ENCODE measurements at places on chromosomes 5 and 9.

- no peak for DNase-seq
Measured at GRCh38 chr5:100270023-100270771, 265.0 kb upstream of the FAM174A start.

DNA sequence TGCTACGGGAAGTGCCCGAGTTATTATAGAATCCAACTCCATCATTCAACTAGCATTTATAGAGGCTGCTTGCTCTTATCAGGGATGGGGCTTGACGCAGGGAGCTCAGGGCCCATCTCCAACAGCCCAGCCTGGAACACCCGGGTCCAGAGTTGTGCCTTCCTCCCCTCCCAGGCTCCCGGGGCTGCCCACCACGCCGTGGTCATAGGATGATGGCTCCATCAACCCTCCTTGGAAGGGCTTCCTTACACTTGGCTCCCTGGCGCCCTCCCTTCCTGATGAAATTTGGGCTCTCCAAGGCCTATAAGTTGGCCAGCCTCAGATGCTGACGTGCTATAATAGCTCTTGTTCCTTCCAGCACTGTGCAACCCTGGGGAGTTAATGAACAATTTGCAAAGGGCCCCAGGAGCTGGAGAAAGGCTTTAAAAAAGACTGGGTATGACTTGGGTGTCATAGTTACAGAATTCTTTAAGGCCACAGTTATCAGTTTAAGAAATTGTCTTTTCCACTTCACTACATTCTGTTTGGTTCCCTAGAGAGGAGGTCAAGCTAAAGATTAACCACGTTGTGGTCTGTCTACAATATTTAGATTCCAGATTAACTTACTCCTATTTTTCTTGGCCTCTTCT is 42.5 kb upstream of the GADD45G start:
- DNase-seq, result no peak

GRCh38 chr9:86942281-86943200 is 4.8 kb downstream of the GAS1 start:
- no peak for DNase-seq

GRCh38 chr5:72543811-72544210 is 36.6 kb upstream of the ZNF366 start:
- DNase-seq, result no peak

DNA sequence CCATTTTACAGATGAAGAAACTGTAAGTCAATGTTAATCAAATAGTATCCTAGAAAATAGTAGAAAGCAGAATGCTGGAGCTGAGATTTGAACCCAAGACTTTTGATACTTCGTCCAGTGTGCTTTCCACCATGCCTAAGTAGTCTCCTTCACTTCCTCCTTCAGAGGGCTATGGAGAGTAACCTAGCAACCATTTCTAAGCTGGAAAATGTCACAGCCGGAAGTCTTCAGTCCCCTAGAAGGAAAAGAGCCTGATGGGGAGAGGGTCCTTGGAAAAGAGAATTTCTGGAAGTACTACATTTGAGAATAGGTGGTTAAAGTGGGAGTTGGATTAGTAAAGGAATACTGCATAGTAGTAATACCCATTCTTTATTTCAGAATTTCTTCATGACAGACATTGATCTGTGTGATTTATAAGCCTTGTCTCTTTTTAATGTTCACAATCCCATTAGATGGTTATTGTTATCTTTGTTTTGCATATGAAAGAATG is 32.7 kb downstream of the PCDHAC2 start:
- DNase-seq, result no peak

- no peak for DNase-seq
Measured at GRCh38 chr5:153537207-153537606, 46.7 kb downstream of the GRIA1 start.
